Left colon (tissue), 2 donors: ENCODE measurements at places on chromosomes 12 and 14. TPM values are rescaled to one million over a fixed set of nuclear protein-coding genes. Genes with fewer than 3 reads are reported as not detected.

- DNase-seq = peak; percentile 53
These were observed 2.3 kb downstream of the CCND2 start for GRCh38 chr12:4275870-4276301.

GRCh38 chr12:31234053-31234840 is 91.7 kb downstream of the SINHCAF start:
- no peak for DNase-seq

DNA sequence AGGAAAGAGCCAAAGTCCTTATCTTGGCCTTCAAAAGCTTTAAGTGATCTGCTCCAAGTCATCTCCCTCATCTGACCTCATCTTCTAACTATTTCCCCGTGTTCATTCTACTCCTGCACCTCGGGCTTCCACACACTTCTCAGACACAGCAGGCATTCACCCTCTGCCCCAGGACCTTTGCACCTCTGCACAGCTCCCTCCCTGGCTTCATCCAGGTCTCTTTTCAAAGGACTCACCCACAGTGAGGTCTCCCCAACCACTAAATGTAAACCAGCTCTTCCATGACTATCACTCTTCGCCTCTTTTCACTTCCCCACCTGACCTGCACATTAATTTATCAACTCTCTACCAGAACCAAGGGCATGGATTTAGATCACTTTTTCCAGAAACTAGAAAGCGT is 161.8 kb downstream of the PIWIL1 start:
- no peak for DNase-seq

GRCh38 chr14:99166506-99166905 is 105.5 kb downstream of the BCL11B start:
- DNase-seq = no peak

DNA sequence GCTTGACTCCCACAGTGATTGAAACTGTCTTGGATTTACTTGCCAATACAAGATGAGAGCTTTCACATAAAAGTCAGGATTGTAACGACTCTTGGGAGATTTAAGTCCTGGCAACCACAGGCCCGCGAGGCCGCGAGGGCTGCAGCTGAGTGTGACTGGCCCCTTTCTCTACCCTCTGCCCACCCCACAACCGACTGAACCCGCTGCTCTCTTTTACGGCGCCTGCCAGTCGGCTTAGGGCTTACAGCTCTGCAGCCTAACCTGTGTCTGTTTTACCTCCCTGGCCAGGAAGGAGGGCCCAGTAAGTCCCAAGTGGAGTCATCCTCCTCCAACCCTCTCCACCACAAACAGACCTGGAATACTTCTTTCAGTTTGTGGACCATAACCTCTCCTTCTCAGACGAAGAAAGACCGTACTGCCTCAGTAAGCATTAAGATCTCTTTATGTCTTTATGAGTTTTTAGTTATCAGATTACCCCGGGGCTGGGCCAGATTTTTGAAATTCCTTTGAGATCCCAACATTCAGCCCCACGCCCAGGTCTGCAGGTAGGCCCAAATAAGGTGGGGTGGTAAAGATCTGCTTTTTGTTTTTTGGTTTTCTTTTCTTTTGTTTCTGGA is 12.6 kb upstream of the TIGAR start:
- no peak for DNase-seq

GRCh38 chr12:99810718-99811593 is 163.4 kb downstream of the GARIN6 start:
- DNase-seq = no peak

LTB4R gene
- 2.9 TPM for total RNA-seq

KCNJ8 gene
- 2.4 TPM for total RNA-seq

AQP6 gene
- not detected for total RNA-seq

HOTAIR gene
- not detected for total RNA-seq
